Forelimb muscle (tissue), 1 donor: ENCODE measurements at places on chromosomes 5 and 9.
A peak's percentile ranks its signal among the peaks of the same experiment; 100 is the strongest.

- DNase-seq, result peak; percentile 41
Measured at GRCh38 chr9:99162759-99163364, 57.9 kb downstream of the TGFBR1 start.

- DNase-seq, result no peak
Measured at GRCh38 chr5:4640795-4641194, 499.3 kb upstream of the ADAMTS16 start.

GRCh38 chr9:12060811-12061210 is 632.4 kb upstream of the TYRP1 start:
- DNase-seq, result no peak

GRCh38 chr9:97615439-97616072 is 17.6 kb downstream of the TSTD2 start:
- DNase-seq, result no peak

DNA sequence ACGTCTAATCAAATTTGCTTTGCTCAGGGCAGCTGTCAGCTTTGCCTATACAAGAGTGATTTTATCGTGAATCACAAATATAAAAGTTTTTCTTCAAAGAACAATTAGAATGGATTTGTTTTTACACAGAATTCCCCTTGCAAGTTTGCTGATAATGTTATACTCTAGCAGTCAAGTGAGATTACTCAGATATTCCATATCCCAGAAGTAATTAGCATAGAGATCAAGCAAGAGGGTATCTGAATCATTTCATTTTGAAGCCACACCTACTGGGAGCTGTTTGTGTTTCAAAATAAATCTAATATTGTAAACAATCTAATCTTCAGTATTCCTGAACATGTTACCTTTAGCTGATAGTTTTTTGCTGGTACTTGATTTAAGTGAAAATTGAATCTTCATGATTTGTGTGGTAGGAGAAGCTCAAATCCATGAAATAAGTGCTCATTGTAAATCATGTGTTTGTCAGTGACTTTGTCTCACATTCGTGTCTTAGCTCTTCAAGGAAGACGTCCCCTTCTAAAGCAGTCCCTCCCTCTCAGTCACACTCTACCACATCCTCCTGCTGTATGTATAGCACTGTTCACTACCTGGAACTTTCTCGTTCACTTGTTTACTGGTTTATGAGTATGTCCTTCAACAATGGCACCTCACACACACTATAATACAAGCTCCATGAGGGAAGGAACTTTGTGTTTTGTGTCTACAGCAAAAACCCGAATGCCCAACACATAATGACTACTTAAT is 3.3 kb upstream of the TTC39B start:
- no peak for DNase-seq

GRCh38 chr5:77133061-77133758 is 46.1 kb upstream of the ZBED3 start:
- DNase-seq, result peak; percentile 22

- DNase-seq, result no peak
Measured at GRCh38 chr5:10289353-10289752, 18.3 kb downstream of the CMBL start.

- no peak for DNase-seq
Measured at GRCh38 chr9:74117731-74118130, 379.4 kb upstream of the RORB start.

GRCh38 chr5:111859533-111860270 is 102.7 kb upstream of the NREP start:
- DNase-seq, result peak; percentile 60

GRCh38 chr5:142677198-142677597 is 8.7 kb downstream of the FGF1 start:
- no peak for DNase-seq

GRCh38 chr5:81631124-81631523 is 119.8 kb downstream of the SSBP2 start:
- no peak for DNase-seq

DNA sequence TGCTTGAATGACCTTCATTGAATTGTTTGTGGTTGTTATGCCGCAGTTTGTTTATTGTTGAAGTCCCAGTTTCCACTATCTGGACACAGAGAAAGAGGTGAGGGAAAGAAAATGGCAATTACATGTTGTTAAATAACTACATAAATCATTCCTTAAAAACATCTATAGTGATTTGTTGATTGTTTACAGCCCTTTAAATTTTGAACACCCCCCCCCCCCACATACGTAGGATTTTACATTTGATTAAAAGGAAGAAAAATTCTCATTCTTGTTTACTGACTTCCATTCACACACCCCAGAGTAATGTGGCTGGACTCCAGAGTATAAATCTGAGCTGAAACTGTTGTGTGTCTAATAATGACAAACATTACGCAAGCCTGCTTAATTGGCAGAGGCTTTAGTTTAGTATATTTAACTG is 87.1 kb upstream of the FAM174A start:
- no peak for DNase-seq

- no peak for DNase-seq
Measured at GRCh38 chr5:138726848-138727247, 26.4 kb upstream of the CTNNA1 start.

DNA sequence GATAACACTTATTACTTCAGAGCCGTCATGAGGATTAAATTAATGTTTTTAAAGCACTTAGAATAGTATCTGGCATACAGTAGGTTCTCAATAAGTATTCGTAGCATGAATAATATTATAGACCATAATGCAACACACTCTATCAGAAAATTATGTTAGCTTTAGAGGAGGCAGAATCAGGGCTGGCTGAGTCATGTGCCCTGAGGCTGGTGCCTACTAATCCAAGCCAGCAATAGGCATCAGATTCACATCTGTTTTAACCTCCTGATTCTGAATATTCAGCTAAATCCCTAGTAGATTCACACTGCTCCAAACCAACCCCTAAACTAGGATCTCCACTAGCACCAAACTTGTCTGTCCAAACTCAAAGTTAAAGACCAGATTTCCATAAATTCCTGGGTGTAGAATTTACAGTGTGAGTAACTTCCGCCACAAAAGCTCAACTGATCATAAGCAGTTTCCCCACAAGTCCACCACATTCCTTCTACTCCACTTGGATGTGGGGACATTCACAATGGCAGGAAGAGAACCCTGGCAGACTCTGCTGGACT is 170.0 kb upstream of the DAPK1 start:
- DNase-seq, result no peak

DNA sequence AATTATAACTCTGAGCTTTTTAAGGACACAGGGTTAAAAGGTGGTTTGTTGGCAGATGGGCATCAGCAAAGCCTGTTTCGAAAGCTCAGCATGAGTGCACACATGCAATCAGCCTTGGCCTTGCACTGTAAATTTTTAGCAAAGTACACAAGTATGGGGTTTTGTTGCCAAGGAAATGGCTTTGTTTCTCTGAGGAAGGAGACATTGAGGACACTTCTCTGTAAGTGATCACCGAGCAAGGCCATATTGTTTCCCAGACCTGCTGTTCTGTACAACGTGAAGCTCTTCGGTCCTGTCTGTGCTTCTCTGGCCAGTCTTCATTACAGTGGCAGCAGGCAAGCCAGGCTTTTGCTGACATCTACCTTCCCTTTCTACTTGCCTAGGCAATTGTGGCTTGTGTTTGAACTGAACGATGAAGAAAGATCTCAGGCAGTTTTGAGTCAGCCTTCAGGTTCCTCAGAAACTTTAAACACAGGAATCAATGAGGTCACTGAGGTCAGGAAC is 27.9 kb upstream of the GLRX start:
- no peak for DNase-seq

DNA sequence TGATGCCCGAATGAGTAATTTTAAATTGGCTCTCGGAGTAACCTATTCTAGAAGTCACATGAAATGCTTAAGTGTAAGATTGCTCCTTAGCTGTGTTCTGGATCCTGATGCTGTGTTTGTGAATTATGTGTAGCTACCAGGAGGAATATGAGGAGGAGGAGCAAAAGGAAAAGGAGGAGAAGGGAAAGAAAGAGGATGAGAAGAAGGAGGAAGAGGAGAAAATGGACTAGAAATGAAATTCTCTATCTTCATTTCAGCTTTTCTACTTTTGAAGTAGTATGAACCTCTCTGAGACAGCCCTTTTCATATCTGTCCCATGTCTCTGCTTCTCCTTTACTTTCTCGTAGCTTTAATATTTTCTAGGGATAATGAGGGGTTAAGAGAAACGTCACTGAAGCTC is 119.4 kb upstream of the ACTBL2 start:
- no peak for DNase-seq

DNA sequence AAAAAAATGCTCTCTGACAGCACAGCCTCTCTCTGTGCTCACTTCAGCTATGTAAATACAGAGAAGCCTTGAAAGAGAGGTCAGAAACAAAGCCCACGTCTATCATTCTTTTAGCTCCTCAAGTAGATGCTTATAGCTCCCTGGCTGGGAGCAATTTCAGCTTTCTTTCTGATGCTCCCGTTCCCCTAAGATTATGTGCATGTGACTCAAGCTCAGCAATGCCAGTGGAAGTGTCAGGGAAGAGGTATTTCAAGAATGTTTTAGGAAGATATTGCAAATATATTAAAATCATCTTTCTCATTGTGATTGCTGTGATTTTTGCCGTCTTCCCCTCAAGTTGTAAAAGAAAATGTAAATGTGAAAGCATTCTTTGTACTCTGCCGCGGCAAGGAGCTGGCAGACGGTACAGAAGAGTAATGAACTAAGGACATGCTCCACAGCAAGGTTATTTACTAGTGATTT is 1353.7 kb upstream of the ACO1 start:
- DNase-seq, result peak; percentile 4

GRCh38 chr5:78530342-78531096 is 118.1 kb downstream of the LHFPL2 start:
- no peak for DNase-seq

GRCh38 chr9:88829276-88829675 is 162.0 kb upstream of the S1PR3 start:
- DNase-seq, result no peak

DNA sequence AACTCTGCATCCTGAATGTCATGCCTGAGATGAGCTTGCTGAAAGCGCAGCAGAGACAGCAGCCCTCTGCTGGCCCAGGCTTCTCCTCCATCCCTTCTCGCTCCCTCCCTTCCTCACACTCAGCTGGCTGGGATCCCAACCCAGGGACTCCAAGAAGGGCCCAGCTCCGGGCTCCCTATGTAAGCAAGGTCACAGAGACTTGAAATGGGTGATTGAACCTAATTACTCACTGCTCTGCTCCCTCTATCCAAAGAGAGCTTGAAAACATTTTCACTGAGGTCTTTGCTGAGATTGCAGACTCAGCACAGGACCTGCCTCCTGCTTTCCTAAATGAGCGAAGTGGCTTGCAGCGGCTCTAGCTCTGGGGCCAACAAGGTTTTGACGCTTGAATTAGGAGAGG is 42.8 kb downstream of the RAPGEF1 start:
- no peak for DNase-seq

DNA sequence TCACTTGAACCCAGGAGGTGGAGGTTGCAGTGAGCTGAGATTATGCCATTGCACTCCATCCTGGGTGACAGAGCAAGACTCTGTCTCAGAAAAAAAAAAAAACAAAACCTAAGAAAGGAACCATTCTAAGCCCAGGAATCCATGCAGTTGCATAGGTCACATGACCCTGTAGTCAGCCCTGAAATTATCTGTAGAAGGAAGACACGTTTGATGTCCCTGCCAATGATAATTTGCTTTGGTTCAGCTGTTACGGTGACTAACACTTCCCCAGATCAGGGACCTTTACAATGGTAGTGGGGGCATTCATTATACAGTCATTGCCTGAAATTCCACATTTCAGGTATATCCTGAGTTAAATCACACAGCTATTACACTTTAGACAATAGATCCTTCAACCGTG is 50.5 kb downstream of the PRKACG start:
- no peak for DNase-seq

- no peak for DNase-seq
Measured at GRCh38 chr9:123358181-123358905, 2.3 kb downstream of the CRB2 start.

DNA sequence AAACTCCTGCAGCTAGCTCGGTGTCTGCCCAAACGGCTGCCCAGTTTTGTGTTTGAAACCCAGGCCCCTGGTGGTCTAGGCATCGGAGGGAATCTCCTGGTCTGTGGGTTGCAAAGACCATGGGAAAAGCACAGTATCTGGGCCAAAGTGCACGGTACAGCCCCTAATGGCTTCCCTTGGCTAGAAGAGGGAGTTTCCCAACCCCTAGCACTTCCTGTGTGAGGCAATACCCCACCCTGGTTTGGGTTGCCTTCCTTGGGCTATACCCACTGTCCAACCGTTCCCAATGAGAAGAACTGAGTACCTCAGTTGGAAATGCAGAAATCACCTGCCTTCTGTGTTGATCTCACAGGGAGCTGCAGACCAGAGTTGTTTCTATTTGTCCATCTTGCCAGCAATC is 41.8 kb downstream of the CAVIN4 start:
- no peak for DNase-seq

GRCh38 chr9:61670616-61671015 is 480.8 kb downstream of the SPATA31A7 start:
- no peak for DNase-seq

DNA sequence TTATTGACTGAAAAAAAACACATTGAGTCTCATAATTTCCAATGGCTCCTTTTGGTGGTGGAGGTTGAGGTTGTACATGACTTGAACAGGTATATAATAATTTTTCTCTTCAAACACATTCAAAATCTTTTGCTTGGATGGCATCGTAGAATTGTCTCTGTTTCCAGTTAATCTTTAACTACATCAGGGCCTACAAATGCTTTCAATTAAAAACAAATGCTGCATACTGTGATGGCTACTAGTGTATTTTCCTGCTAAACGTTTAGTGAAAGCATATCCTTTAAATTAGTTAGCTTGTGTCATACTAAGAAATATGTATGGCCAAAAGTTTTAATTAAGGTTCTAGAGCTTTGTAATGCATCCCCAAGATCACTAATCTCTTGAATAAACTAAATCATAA is 313.8 kb downstream of the SLF1 start:
- DNase-seq, result no peak

DNA sequence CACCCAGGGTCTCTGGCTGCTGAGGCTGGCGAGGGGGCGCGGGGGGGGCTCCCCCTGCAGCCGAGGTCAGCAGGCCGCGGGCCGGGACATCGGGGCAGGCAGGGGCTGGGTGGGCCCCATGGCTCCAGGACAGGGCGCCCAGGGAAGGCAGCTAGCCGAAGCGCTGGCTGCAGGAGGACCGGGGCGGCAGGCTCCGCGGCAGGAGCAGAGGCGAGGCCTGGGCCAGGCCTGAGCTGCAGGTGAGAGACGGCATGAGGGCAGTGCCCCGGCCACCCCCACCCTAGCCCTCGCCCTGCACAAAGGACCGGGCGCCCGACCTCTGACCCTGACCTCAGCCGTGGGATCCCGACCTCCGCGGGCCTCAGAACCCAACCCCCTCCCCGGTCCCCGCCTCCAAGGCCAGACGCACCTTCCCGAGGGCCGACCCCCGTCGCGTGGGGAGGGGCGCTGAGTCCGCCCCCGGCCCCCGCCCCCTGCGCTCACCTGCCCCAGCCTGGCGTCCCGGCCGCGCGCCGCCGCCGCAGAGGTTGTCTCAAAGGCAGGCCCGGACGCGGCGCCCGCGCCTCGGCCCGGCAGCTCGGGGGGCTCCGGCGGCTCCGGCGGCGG is 431 bp downstream of the RNF208 start:
- DNase-seq, result no peak

GRCh38 chr9:91817493-91818224 is 132.4 kb downstream of the ROR2 start:
- no peak for DNase-seq
